Aorta (tissue), 5 donors: ENCODE measurements at places on chromosomes 6 and 20. TPM values are rescaled to one million over a fixed set of nuclear protein-coding genes. Genes with fewer than 3 reads are reported as not detected.

GRCh38 chr6:4922488-4923037 is 81.3 kb downstream of the RPP40 start:
- DNase-seq, result no peak

- DNase-seq, result no peak
Observed at GRCh38 chr6:26104457-26105108, 17.4 kb downstream of the HFE start.

DNA sequence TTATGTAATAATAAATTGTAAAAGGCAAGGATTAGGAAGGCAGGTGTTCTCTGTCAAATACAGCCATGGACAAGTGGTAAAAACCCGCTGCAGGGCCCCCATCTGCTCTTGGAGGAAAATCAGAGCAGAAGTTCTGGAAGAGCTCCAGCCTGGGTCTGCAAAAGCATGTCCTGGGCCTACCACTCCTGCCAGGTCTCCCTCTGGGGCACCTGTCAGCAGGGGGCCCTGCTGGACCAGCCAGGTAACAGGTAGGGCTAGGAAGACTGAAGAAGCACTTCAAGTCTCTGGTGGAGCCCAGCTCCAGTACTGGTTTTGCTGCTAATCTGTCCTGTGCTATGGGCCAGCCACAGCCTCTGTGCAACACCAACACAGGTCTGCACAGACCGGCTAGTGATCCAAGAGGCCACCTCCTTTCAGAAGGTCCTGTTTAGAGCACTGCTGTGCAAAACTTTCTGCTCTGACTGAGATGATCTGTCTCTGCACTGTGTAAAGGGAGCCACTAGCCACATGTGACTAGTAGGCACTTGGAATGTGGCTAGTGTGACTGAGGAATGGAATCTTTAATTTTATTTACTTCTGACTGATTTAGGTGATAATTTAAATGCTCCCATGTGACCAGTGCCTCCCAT is 30.2 kb downstream of the RRBP1 start:
- DNase-seq, result no peak

- no peak for DNase-seq
Observed at GRCh38 chr6:163170294-163170883, 244.1 kb upstream of the QKI start.

DNA sequence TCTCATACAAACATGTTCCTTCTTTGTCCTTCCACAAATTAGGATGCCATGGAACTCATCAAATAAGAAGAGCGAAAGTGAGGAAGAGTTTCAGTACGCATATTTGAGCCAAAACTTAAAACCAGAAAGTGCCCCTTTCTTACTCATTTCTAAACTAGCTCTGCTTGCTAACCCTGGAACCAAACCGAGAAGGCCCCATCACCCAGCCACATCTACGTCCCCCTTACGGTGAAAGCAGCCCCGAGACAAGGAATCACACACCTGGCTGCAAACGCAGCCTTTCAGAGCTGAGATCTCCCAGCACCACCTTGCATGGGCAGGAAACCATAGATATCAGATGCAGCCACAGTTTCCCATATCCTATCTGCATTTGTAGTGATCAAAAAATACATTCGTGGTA is 28.5 kb downstream of the TRERF1 start:
- no peak for DNase-seq

DNA sequence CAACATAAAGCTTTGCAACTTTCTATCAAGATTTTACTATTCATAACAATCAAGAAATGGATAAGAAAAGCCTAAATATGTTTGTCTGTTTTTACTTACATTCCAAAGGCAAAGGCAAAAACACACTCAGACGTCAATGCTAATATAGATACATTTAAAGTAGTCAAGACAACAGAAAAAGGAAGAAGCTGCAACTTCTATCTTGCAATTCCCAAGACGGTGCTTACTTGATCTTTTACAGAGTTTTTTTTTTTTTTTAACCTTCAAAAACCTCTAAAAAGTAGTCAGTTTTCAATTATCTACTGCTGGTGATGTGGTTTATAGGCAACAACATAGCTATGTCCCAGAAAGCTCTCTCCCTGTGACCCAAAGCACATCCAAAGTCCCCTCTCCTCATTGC is 58.1 kb downstream of the EPB41L2 start:
- no peak for DNase-seq

DNA sequence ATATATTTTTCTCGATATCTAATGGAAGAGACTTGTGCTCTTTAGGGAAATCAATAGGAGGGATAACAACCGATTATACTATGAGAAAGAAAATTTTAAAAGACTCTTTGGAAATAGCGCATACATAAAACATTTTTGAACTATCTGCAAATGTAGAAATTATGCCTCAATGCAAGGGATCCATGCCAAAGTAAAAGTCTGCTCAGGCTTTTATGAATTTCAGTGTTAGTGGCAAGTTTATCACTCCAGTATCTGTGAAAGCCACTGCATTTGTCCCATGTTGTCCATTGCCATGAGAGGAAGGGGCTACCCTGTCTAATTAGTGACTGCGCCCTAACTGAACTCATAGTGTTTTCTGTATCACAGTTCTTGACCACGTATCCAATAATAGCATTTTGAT is 81.4 kb downstream of the TSHZ2 start:
- no peak for DNase-seq

GRCh38 chr20:6081236-6081635 is 27.4 kb upstream of the LRRN4 start:
- DNase-seq, result no peak

DNA sequence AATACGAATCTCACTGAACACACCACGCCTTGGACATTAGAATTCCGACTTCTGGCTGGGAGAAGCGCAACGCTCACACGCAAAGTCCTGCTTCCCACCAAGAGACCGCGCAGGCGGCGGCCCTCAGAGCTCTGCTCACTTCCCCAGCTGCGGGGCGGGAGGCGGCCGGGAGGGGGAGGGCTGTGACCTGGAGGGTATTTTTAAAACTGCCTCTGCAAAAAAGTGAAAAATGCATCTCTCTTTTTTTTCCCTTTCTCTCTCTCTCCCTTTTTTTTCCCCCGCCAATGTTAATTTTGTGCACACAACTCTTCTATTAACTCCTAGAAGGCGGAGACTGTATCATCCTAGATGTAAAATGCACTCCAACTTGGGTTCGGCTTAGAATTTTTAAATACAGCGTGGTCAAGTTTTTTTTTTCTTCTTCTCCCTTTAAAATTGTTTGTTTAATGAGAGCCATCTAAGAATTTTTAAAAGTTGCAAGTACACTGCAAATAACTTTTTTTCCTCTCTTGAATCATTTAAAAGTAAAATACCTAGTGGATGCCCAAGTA is 66.4 kb downstream of the STX11 start:
- peak; percentile 85 for DNase-seq

GRCh38 chr6:121171879-121172278 is 162.4 kb downstream of the TBC1D32 start:
- DNase-seq, result no peak

- no peak for DNase-seq
Observed at GRCh38 chr6:27478141-27478705, 5.3 kb upstream of the ZNF184 start.

- DNase-seq, result no peak
Observed at GRCh38 chr6:23441808-23442461, 684.1 kb upstream of the NRSN1 start.

GRCh38 chr6:33865478-33866077 is 61.8 kb upstream of the MLN start:
- DNase-seq, result no peak

DNA sequence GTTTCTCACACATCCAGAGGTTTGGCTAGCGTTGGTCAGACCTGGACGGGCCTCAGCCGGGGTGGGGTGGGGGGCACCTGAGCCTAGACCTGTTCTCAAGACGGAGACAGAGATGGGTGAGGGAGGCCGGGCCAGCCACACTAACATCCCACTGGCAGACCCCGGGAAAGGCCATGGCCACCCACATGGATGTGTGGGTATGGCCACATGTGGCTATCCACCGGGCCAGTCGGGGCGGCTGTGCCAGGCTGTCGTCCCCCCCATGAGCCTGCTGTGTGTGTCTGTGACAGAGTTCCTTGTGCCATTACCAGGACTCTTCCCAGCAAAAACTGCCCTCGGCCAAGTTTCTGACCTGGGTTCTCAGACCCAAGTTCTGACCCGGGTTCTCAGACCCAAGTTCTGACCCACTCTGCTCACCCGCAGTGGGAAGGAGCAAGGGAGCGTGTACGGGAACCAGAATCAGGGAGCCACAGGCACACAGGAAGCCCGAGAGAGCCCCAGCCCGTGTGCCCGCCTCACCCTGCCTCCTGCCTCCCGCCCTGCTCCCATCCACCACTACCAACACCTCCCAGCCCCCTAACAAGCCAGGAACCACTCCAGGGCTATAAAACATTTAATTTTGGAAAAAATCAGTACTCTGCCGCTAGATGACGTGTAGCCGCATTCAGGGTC is 255.5 kb downstream of the TAF4 start:
- peak; percentile 62 for DNase-seq

DNA sequence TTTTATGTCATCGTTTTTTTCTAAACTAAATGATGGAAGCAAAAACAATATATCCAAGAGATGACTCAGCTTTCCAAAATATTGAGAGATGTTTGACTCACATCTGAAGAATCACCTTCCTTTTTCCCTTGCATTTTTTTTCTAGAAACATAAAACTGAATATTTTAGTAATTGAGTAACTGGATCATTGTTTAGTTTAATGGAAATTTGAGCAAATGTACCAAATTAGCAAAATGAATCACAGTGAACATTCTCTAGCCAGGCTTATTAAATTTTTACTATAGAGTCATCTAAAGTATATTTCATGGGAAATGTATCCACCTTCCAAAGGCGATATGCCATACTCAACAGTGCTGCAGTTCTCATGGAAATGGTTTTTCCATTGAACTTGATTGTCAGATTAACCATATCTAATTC is 145.5 kb downstream of the TENT5A start:
- no peak for DNase-seq

DNA sequence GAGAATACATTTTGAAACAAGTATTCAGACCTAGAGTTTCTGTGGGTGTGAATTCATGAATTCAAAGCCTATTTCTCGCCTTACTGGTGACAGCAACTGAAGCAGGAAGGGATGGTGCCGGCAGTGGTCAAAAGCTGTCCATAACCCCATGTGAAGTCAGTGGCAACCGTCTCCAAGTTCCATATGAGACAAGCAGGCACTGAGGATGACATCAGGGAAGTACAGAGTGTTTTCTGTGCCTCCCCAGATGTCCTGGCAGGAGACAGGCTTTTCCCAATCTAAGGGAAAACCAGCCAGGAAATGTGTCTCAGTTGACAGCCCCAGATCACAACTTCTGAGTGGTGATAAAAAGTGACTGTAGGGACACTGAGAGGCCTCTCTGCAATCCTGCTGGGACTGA is 66.6 kb downstream of the HIVEP2 start:
- no peak for DNase-seq

The CLPSL2 gene
- not detected for total RNA-seq

The ARMH2 gene
- total RNA-seq, result not detected

The ANKRD6 gene
- 38.3 TPM for total RNA-seq

The SNAP91 gene
- 2.1 TPM for total RNA-seq

The ZNF311 gene
- 1.1 TPM for total RNA-seq

The TRIM15 gene
- not detected for total RNA-seq

The HCRTR2 gene
- total RNA-seq, result not detected

The CBLN4 gene
- 0.54 TPM for total RNA-seq

The CCN6 gene
- not detected for total RNA-seq
